ENCODE measurements at places on chromosomes 12 and 14.

DNA sequence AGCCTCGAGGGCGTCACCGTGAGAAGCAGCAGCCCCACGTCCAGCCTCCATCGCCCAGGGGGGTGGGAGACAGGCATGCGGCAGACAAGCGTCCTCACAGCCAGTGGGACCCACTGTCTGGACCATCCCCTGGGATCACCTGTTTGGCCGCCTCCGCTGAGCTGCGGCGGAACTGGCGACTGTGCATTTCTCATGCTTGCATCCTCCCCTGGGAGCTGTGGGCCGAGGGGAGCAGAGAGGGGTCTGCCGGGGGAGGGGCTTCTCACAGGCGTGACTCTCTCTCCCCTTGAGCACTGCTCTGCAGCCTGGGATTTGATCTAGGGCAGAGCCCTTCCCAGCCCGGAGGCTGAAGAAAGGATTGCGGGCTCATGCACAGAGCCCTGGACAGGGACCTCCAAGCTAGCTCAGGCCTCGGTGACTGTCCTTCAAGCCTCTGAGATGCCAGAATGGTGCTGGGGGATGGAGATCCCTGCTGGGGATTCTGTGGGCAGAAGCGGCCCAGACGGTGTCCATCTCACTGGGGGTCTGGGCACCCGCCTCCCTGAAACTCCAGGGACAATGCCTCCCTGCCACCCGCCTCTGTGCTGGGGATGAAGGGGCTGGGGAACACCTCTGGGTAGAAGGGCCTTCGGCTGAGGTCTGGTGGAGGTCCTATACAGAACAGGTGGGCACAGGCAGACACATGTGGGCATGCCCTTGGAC, 61.1 kb downstream of the PRIMA1 start:
- no peak for DNase-seq

GRCh38 chr12:65609359-65609771, 214.9 kb upstream of the HMGA2 start:
- DNase-seq, result no peak

- no peak for DNase-seq
Measured at GRCh38 chr12:9636851-9637206, 29.1 kb upstream of the KLRB1 start.

GRCh38 chr12:15648558-15648957, 140.6 kb downstream of the EPS8 start:
- DNase-seq, result no peak

DNA sequence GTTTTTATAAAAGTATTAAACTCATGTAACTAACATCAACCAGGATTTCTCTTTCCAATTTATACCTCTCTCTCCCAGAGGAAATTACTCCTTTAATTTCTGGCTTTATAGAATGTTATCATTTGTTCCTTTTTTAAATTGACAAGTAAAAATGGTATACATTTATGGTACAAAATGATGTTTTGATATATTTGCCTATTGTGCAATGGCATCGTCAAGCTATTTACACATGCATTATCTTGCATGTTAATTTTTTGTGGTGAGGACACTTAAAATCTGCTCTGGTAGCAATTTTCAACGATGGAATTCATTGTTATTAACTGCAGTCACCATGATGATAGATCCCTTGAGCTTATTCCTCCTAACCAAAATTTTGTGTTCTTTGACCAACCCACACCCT, 149.0 kb upstream of the NAV3 start:
- DNase-seq, result no peak

DNA sequence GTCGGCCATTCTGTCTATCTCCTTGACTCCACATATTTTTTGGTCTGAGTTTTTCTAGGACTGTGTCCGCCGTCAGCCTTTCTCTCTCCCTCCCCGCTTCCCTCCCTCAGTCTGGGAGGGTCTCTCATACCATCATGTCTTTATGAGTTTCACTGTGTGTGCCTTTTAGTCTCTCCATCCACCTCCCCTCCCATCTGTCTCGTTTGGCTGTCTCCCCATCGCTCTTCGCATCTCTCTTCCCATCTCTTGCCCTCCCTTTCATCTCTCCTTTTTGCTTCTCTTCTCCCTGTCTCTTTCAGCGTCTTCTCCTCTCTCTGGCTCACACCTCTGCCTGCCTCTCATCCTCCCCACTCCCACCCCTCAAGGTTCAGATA, 6.9 kb upstream of the CISTR start:
- DNase-seq, result no peak

DNA sequence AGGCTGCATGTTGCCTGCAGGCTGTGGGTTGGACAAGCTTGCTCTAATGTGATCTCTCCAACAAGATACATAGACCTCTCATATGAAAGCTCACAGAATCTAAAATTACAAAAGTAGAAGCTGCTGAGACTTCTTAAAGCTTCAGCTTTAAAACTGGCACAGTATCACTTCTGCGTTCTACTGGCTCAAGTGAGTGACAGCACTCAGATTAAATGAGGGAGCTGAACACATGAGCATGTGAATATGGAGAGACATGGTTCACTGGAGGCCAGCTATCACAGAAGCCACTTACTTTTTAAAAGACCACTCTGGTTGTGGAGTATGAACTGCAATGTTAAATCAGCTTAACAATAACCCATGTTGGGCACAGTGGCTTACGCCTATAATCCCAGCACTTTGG, 29.1 kb upstream of the ANO6 start:
- no peak for DNase-seq

GRCh38 chr14:59925797-59926196, 5.9 kb downstream of the LRRC9 start:
- no peak for DNase-seq

GRCh38 chr12:65287426-65287825, 8.9 kb downstream of the MSRB3 start:
- no peak for DNase-seq

- no peak for DNase-seq
Measured at GRCh38 chr14:20631880-20632389, 9.6 kb downstream of the OR6S1 start.

- DNase-seq, result no peak
Measured at GRCh38 chr12:112738531-112738930, 53.0 kb upstream of the RPH3A start.

DNA sequence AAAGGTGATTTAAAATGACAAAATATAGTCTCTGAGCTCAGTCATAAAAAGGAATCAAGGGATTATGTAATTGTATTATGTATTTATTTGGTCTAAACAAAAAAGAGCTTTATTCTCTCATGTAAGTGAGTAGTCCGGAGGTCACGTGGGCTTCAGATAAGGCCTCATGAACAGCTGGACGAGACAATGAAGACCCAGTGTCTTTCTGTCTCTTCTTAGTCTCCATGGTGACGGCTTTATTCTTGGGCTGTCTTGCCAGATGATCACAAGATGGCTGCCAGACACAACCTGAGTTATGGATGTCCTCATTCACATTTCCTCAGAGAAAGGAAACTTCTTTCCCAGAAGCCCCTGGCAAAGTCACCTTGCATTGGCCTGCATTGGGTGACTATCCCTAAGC, 98.6 kb downstream of the ARF6 start:
- no peak for DNase-seq

DNA sequence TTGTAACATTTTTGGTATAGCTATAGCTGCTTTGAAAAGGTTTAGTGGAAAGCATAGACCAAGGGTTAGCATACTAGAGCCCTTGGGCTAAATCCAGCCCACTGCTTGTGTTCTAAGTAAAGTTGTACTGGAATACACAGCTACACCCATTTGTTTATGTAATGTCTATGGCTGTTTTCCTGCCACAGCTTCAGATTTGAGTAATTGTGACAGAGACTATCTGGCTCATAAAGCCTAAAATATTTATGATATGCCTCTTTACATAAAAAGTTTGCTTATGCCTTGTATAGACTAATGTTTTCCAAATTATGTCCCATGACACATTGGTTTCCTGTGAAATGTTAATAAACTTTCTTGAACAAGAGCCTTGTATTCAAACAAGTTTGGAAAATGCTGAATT, 234.8 kb upstream of the ATP2B1 start:
- DNase-seq, result no peak

- no peak for DNase-seq
Measured at GRCh38 chr14:33764876-33765650, 185.8 kb downstream of the EGLN3 start.

GRCh38 chr14:71165121-71166031, 258.1 kb downstream of the PCNX1 start:
- no peak for DNase-seq

DNA sequence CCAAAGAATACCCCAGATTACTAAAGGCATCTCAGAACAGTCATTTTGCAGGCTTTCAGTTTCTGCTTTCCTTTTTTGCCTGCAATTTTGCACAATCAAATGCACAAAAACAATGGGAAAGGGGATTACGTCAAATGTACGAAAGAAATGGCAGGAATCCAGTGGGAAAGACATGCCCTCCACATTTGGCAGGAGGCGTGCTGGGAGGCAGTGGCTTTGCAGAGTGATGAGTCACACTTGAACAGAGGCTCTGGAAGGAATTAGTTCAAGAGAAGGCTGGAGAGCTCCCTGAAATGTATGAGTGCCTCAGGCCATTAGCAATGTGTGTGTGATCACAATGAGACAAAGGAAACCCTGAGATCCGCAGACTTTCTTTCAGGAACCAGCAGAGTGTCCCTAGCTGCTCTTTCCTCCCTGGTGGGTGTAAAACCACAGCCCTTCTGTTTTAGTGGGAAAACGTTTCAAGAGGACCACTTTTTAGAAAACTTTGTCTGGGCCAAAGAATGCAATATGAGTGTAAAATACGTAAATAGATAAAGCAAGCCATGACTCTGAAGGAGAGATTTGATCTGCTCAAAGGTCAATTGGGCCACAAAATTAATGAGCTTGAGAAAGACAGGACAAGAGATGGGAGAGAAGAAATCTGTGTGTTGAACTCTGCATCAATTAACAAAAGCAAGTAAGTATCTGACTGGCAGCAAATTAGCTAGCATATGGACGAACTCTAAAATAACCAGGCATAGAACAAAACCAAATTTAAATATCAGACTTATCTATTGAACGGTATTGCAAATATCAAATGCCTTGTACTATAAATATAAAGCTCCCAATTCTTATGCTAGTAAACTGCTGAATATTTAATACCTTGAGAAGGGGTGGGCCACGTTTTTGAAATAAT, 155.4 kb upstream of the PDE3A start:
- no peak for DNase-seq

DNA sequence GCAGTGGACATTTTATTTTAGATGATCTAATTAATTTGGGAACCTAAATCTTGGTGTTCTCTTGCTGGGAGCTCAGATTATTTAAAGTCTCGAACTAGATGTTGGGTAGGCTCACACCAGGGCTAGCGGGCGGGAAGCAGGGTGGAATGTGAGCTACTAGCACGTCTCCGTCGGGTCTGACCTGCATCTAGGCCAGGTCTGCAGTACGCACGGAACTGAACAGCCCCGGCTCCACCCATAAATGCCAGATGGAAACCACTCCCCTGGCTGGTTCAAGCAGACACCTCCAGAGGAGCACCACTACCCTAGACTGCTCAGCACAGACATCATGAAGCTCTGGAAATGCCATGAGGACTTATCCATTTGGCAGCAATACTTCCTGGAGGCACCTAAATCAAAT, 10.3 kb downstream of the ZNF605 start:
- DNase-seq, result no peak

DNA sequence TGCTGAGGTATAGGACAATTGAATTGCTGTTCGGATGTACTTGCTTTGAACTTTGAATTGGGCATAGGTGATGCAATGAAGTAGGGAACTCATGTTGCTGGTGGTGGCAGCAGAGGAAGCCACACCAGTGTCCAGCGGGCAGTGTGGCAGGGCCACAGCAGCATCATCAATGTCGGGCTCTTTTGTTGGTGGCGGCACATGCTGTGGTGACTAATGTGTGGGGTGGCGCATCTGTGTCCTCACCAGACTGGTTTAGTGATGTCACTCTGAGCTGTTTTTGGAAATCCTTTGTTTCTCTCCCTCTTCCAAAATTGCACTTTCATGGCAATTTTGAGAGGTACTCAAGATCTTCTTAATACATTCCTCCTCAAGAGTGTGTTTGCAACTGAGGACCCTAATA, 187.6 kb downstream of the ETNK1 start:
- no peak for DNase-seq

- DNase-seq, result no peak
Measured at GRCh38 chr12:96020314-96021003, 14.9 kb downstream of the LTA4H start.

DNA sequence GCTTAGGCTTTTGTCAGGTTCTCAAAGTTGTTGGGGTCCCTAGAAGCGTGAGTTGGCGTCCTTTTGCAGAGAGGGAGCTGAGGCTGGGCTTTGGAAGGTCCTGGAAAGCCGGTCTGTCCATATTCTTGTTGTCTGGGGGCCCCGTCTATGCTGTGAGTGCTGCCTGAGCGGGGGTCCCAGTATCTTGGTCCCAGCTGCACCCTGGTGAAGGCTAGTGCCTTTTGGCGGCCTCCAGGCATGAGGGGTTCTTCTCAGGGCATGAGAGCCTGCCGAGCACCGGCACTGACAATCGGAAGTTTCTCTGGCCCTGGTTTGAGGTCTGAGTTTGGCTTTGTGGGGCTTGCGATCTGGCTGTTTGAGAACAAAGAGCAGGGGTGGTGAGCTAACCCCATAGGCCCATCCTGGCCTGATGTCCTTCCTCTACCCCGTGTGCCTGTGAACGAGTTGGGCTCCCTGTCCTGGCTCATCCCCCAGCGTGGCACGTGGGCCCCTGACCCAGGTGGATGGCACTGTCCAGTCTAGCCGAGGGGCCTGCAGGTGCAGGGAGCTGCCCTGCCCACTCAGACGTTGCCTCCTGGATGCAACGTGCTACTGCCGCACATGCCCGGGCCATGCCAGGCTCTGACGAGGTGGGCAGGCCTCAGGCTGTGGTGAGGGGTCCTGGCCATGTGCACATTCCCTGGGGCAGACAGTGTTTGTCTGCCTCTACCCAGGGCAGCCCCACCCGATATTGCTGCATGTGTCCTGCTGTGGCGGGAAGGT, 3.9 kb downstream of the CEP170B start:
- DNase-seq, result no peak

GRCh38 chr12:90871726-90872096, 83.3 kb downstream of the CCER1 start:
- no peak for DNase-seq

- no peak for DNase-seq
Measured at GRCh38 chr12:127241072-127241817, 1025.7 kb upstream of the TMEM132C start.

GRCh38 chr12:124694250-124694649, 126.8 kb upstream of the NCOR2 start:
- DNase-seq, result no peak

Measured in T-helper 2 cell (primary cell).